ENCODE measurements at places on chromosomes 6 and 20. TPM values are rescaled to one million over a fixed set of nuclear protein-coding genes. Genes with fewer than 3 reads are reported as not detected.

Gene CYP24A1
- total RNA-seq, result 0.28 TPM

- no peak for DNase-seq
Measured at GRCh38 chr20:38392356-38392755, 42.8 kb downstream of the SNHG17 start.

DNA sequence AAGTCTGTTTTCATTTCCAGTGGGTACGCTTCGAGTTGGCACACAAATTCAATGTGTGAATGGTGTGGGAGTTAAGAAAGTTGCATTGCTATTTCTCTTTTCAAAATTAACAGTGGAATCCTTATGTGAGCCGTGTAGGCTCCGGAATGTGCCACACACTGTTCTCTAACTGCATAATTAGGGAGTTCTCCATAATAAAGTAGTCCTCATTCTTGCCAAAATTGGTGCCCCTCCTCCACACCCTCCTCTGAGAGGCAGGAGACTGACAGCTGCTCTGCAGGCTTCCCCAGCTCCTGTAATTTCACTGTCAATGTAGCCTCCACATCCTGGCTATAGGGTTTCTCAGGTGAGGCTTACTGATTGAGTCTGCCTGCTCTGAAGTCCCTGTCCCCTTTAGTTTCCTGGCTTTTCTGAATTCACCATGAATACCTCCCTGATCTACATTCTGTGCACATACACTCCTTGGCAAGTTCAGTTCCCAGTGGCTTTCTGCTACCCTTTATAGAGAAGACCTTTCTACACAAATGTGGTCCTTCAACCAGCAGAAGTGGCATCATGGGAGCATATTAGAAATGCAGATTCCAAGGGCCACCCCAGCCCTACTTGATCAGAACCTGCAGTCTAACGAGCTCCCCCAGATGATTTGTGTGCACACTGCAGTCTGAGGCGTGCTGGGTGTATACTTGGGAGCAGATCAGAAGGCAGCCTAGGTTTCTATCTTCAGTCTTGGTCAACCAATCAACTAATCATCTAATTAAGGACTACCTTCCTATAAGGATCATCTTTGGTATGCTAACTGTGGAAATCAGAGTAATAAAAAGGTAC is 19.9 kb upstream of the CCN6 start:
- DNase-seq, result no peak

Gene FAM162B
- total RNA-seq, result 9.5 TPM

- no peak for DNase-seq
Measured at GRCh38 chr6:43847741-43848630, 78.0 kb downstream of the VEGFA start.

DNA sequence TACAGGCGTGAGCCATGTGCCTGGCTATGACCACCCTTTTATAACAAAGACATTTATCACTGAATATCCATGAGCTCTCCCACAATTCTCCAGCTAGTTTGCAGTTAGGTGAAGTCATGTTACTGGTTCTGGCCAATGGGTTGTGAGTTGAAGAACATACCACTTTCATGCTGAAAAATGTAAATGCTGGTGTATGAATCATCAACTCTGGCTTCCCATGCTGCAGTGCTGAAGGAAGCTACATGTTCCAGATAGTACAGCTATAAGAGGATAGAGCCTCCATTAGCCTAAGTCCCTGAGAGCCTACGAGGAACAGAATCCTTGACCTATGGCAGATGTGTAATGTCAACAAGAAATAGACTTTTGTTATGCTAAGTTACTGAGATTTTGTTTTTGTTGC is 180.4 kb downstream of the BTBD9 start:
- no peak for DNase-seq

Data from HFFc6 (cell line).